ENCODE measurements at places on chromosomes 7 and 10. TPM values are rescaled to one million over a fixed set of nuclear protein-coding genes. Genes with fewer than 3 reads are reported as not detected.

FAM25C gene
- total RNA-seq: not detected

DNA sequence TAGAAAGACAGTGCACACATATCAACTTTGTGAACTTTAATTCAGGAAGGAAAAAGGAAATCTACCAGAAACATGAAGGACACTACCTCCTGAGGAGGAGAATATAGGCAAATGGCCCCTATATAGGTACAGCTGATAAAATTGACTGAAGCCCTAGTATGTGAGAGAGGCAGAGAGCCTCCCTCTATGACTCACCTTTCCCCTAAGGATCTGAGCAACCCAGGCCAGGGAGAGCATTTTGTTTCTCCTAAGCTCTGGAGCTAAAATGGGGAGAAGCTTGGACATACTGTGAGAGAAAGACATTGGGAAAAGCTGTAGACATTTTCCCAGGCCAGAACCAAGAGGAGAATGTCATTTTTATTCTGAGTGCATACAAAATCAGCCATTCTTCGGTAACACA lies 303.5 kb downstream of the AHR start:
- DNase-seq: no peak

GLRX3 gene
- 60.2 TPM for total RNA-seq

- no peak for DNase-seq
Observed at GRCh38 chr10:3671386-3671955, 113.5 kb downstream of the KLF6 start.

- no peak for DNase-seq
Observed at GRCh38 chr7:46145412-46145811, 224.3 kb upstream of the IGFBP3 start.

GRCh38 chr7:110780712-110781111 lies 310.2 kb upstream of the LRRN3 start:
- DNase-seq: no peak

PRSS37 gene
- not detected for total RNA-seq

PRKAR2B gene
- total RNA-seq: 1.6 TPM

DNA sequence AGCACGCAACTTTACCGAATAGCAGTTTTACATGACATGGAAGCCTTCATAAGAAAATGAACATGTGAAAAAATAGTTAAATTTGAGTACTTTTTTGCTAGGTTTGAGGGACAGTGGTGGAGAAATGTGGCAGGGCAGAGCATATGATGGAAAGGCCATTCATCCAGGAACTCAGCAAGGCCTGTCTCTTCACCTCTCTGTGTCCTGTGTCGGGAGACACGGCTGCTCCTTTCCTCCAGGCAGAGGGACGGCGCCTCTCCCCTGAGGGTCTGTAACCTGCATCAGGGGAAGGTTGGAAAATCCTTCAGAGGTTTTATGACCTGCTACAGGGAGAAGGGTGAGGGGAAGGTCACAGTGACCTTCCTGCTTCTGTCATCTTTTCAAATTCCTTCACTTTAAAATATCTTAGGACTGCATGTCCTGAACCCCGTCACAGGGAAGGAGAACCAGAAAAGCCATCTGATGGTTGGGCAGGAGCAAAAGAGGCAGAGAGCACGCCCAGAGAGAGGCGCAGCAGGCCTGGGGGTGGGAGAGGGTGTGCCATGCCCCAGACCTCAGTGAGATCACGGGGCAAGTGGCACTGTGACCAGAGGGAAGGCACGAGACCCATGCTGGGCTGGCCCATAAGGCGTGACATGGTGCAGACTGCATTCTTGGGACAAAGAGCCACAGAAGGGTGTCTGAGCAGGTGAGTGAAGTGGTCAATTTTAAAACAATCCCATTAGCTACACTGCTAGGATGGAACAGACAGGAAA lies 44.0 kb downstream of the GSDME start:
- DNase-seq: no peak

- DNase-seq: no peak
Observed at GRCh38 chr7:21912305-21912704, 33.4 kb downstream of the CDCA7L start.

- no peak for DNase-seq
Observed at GRCh38 chr7:128740996-128741395, 1.8 kb downstream of the CALU start.

RBM17 gene
- total RNA-seq: 185 TPM

DNA sequence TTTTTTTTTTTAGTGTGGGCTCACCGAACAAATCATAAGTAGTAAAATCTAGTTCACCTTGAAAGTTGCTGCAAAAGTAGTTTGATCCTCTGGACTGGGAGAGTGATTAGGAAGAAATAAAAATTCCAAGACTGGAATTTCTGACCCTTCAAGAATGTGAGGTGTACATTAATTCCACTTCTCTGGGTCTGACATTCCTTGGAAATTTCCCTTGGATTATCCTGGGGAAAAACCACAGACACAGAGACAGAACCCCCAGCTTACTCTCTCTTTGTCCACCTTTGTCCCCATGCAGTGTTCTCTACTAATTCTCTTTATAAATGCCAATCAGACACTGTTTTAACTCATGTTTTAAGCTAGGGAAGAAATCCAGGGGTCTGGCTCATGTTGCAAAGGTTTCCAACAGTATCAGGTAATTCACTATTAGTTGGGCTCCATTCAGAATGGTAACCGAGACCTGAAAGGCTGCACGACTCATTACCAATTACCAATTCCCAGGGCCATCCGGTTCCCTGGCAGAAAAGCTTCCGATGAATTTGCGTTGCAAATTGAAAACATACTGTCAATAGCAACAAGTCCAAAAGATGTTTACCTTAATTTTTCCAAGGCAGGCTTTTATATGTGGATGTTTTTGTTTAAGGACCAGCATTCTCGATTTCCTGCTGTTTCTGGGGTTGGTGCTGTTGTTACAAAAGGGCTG lies 86.3 kb downstream of the BAMBI start:
- DNase-seq: no peak

- no peak for DNase-seq
Observed at GRCh38 chr10:49189422-49189821, 1.2 kb upstream of the TMEM273 start.

DNA sequence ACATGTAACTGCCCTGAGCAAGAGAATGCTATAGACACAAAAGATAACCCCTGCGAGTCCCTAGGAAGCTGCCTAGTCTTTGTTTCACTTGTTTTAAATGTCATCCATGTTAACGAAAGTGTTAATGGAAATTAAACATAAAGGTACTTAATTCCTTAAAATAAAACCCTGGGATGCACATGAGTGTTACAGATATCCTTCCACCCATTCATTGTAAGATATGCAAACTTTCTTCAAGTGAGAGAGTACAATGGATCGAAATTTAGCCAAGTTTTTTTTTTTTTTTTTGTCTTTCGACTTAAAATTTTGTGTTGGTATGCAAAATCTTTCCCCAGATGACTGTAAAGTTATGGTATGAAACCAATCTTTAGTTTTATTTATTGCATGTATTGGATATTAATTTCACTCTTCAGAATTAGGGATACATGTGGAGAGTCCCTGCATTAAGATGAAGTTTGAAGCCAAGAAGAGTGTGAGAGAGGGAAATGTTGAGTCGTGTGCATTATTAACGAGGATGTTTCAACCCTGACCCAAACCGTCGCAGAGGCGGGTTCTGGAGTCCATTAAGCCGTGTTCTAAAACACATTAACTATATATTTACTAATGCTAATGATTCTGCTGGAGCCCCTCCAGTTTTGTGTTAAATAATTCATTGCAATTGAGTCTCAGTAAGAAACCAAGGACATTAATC lies 1.6 kb downstream of the CDK14 start:
- no peak for DNase-seq

CPXM2 gene
- total RNA-seq: not detected

GRCh38 chr10:13719425-13719824 lies 132.7 kb downstream of the PRPF18 start:
- no peak for DNase-seq

- DNase-seq: no peak
Observed at GRCh38 chr7:542713-543500, 23.3 kb upstream of the PDGFA start.

DNA sequence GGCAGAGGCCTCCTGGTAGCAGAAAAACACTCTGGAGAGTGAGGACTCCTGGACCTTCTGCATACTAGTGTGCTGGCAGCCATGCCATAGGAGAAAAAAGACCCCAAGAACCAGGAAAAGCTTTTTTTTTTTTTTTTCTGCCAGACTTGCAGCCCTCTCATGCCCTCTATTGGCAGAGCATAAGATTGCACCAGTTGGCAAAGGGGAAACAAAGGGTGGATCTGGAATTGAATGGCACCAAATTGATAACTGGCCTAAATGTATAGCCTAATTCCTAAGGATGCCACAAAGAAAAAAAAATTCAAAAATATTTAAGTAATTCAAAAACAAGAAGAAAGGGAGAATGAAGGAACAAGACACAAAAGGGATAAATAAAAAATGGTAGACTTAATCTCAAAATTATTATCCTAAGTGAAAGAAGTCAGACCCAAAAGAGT lies 112.5 kb upstream of the GHITM start:
- no peak for DNase-seq

GRCh38 chr7:116511552-116512519 lies 12.3 kb downstream of the CAV2 start:
- no peak for DNase-seq

PITX3 gene
- not detected for total RNA-seq

- DNase-seq: no peak
Observed at GRCh38 chr7:18997477-18998150, 119.8 kb downstream of the TWIST1 start.

TMEM236 gene
- 0.08 TPM for total RNA-seq

GRCh38 chr7:157279741-157280215 lies 57.0 kb upstream of the DNAJB6 start:
- no peak for DNase-seq

- no peak for DNase-seq
Observed at GRCh38 chr10:74047304-74047703, 49.4 kb downstream of the VCL start.

DEPP1 gene
- total RNA-seq: 0.23 TPM

DNA sequence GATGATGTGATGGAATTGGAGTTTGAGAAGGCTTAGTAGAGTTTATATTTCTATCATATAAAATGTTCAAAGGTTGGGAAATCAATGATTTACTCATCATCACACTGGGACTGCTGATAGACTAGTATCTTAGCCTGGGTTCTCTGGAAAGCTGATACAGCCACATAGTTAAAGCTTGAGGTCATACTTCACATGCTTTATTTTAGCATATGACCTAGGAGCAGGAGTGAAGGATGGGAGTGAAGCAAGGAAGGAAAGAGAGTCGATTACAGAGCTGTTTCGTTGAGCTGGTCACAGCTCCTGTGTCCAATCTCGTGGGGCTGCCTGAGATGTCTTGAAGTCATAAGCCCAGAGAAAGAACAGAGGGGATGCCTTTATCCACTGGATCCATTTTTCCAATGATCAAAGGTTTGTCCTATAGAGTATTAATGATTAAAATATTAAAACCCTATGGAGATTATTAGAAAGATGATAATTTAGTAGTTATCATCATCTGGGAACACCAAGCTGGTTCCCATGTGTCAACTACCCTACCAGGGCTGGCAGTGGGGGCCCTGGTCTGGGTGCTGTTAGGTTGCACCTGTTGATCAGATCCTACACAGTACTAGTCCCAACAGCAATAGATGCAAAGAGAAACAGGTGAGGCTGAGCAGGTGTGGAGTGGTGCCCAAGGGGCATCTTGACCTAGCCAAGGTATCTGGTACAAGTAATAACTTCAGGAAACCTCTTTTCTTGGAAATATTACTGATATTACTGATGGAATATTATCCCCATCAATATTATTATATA lies 77.8 kb downstream of the BAMBI start:
- no peak for DNase-seq

DNA sequence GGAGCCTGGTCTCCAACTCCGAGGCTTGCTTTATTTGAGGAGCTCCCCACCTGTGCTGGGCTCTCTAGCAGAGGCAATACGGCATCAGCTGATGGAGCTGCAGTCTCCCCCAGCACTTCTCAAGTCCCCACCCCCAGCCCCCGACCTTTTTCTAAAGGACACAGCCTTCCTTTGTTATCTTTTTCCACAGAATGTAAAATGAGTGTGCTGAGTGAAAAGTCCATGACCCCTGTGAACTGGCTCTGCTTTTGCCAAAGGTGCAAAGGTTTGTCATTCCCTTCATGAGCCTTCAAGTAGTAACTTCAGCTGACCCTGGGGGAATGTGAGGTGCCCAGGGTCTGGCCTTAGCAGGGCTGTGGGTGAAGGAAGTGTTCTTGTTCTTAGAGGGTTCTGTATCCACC lies 25.5 kb downstream of the LRRC4 start:
- no peak for DNase-seq

CALY gene
- 3.1 TPM for total RNA-seq

DNA sequence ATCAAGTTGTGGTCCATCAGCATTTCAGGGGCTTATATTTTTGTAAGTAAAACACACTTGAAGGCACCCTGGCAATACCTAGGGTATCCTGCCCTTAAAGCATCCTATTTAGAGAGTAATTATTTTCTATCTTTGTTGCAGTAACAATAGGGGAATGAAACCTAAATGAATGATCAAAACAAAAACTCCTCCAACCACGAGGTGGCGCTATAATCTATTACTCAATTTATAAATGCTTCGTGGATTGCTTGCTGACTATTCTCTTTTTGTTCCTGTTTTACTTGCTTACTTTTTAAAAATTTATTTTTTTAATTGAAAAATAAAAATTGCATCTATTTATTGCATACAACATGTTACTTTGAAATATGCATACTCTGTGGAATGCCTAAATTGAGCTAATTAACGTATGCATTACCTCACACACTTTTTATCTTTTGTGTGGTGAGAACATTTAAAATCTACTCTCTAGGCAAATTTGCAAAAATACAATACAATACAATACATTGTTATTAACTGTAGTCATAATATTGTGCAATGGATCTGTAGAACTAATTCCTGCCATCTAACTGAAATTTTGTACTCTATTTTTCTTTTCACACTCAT lies 147.7 kb upstream of the BMPER start:
- no peak for DNase-seq

GRCh38 chr10:133123746-133124356 lies 36.1 kb downstream of the ADGRA1 start:
- DNase-seq: peak; percentile 25

DNA sequence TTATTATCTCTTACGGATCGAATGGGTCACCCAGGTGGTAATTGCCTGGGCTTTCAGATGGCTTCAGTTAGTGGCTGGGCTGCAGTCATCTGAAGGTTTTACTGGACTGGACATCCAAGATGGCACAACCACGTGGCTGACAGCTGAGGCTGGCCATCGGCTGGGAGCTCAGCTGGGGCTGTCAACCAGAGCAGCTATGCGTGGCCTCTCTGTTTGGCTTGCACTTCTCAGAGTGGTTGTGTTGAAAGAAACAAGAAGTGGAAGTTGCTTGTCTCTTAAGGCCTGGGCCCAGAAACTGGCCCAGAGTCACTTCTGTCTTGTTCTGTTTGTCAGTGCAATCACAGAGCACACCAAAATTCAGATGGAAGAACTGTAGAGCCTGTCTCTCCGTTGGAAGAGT lies 5.7 kb upstream of the GDI2 start:
- DNase-seq: no peak

DNA sequence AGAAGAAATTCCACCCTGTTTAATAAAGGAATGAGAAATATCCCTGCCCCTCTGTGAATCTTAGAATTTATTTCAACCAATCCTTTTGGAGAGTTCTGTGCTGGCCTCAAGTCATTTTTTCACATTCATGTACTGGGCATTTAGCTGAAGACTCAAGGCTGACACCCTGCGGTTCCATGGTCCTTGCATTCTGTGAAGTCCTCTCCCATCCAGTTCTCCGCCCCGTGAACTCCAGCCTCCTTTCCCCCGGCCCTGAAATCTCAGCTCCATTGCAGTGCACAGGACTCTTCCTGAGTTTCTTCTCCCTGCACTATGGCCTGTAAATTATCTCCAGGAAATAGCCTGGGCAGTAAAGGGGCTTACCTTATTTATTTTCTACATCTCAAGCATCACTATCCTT lies 183.0 kb upstream of the KCND2 start:
- no peak for DNase-seq
